ENCODE measurements at places on chromosomes 16 and 17. TPM values are rescaled to one million over a fixed set of nuclear protein-coding genes. Genes with fewer than 3 reads are reported as not detected.

GRCh38 chr17:4947411-4948165 is 742 bp downstream of the PFN1 start:
- DNase-seq: no peak

The ALOX12B gene
- polyA plus RNA-seq: 0.66 TPM

The CDRT4 gene
- polyA plus RNA-seq: 1.9 TPM

The TNS4 gene
- 0.06 TPM for polyA plus RNA-seq

The BMERB1 gene
- polyA plus RNA-seq: 46.6 TPM
